ENCODE measurements at places on chromosomes 2 and 18.

DNA sequence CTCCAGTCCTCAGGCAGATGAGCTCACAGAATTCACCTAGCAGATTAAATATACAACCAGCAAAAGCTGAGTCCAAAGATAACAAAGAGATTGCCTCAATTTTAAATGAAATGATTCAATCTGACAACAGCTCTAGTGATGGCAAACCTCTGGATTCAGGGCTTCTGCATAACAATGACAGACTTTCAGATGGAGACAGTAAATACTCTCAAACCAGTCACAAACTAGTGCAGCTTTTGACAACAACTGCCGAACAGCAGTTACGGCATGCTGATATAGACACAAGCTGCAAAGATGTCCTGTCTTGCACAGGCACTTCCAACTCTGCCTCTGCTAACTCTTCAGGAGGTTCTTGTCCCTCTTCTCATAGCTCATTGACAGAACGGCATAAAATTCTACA lies 86.0 kb downstream of the PTRHD1 start:
- DNase-seq: no peak

DNA sequence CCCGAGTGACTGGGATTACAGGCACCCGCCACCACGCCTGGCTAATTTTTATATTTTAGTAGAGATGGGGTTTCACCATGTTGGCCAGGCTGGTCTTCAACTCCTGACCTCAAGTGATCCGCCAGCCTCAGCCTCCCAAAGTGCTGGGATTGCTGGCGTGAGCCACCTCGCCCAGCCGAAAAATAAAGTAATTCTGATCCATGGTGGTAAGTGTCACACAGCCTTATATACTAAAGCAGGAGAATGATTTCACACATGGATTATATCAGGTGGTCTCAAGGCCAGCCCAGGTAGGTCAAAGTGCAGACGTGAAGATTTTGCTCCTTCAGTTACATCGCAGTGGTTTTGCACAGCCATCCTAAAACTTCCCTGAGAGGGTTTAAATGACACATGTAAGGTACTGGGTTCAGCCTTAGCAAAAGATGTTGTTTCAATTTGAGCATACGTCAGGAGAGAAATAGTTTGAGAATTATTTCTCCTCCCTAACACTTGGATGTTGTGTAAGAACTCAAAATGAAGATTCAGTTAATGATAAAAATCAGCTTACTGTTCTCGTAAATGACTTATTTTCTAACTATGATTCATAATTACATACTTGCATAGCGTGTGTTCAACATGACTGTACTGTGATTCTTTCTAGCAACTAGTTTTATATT lies 93.0 kb upstream of the SLC39A10 start:
- no peak for DNase-seq

- DNase-seq: no peak
Observed at GRCh38 chr18:23194155-23194996, 59.1 kb downstream of the CABLES1 start.

- DNase-seq: no peak
Observed at GRCh38 chr2:46843316-46843715, 72.3 kb downstream of the MCFD2 start.

GRCh38 chr2:96148410-96149217 lies 3.4 kb upstream of the DUSP2 start:
- peak; percentile 71 for DNase-seq

GRCh38 chr2:31935370-31935769 lies 75.4 kb downstream of the MEMO1 start:
- no peak for DNase-seq

- DNase-seq: no peak
Observed at GRCh38 chr2:40531359-40531758, 79.5 kb upstream of the SLC8A1 start.

- DNase-seq: peak; percentile 64
Observed at GRCh38 chr2:11701751-11702301, 31.8 kb upstream of the NTSR2 start.

GRCh38 chr2:84373391-84373790 lies 85.7 kb downstream of the SUCLG1 start:
- no peak for DNase-seq

GRCh38 chr2:126674075-126674744 lies 18.3 kb downstream of the GYPC start:
- DNase-seq: no peak

GRCh38 chr2:43194121-43194869 lies 32.1 kb downstream of the ZFP36L2 start:
- no peak for DNase-seq

DNA sequence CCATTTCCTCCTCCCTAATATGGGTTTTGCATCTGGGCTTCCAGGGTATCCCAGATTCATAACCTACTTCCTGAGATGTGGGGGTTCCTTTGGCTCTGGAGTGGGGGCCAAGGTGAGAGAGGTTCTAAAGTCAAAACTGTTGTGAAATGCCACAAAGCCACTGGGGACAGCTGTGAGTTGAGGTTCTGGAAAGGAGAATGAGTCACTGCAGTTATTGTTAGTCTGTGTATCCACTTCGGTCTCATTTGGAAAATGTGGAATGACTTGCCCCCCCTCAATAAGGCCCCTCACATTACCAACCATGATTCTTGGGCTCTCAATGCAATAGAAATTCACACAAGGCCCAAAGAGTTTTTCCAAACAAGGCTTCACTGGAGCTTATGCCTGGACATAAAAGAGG lies 51.1 kb upstream of the LGALSL start:
- DNase-seq: no peak

- no peak for DNase-seq
Observed at GRCh38 chr2:119716284-119716672, 37.3 kb downstream of the TMEM177 start.

GRCh38 chr2:181680055-181680936 lies at the start of gene NEUROD1:
Gene NEUROD1, minus strand, starts transcription at chr2:181680517. Its CDS starts 1,657 bp downstream, at chr2:181678860.
- DNase-seq: peak; percentile 32

Measured in Right ventricle myocardium superior (tissue), 1 donor.